ENCODE measurements at places on chromosomes 7 and 10.

DNA sequence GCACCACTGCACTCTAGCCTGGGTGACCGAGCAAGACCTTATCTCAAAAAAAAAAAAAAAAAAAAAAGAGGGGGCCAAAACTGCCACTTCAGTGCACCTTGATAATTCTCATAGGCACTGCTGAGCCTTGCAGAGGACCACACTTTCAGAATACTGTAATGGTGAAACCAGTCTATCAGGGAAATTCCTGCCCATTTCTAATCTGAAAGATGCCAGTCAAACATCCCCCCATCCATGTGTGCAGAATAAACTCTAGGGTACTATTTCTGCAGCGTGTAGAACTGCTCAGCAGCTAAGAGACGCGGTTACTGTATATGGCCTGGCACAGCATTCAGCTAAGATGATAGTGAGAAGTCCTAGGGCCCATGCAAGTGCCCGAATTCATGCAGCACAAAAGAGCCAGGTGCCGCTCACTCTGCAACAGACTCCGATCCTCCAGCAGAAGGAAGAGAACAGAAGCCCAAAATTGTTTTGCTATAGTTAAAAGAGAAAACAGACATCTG, 286.8 kb upstream of the KLF14 start:
- no peak for DNase-seq

GRCh38 chr7:137454246-137454724, 110.8 kb upstream of the PTN start:
- DNase-seq: peak; percentile 51

DNA sequence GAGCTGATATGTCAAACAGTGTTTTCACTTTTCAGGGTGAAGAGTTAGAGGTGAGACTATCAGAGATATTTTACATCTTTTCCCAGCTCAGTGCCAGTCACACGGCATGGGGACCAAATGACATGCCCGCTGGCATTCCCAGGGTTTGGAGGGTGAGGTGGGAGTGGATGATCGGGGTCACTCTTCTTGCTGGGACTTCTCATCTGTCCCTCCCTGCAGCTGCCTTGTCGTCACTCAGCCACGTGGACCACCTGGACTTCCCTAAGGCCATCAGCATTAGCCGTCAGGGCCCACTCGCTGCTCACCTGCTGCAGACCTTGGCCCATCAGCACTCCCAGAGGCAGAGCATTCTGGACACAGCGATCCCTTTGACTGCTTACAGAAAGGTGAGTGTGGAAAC, 301.8 kb downstream of the DNAJB6 start:
- no peak for DNase-seq

DNA sequence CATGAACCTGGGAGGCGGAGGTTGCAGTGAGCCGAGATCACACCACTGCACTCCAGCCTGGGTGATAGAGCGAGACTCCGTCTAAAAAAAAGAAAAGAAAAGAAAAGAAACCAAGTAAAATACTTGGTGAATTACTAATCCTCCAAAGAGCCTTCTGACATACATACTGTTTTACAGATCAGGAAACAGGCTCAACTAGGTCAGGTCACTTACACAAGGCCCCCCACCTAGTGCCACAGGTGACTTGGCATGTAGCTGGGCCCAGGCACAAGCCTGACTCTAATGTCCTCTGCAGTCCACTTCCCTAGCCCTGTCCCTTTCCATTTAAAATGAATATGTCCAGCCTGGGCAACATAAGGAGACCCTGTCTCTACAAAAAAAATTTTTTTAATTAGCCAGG, 157.0 kb downstream of the TPST1 start:
- DNase-seq: no peak

DNA sequence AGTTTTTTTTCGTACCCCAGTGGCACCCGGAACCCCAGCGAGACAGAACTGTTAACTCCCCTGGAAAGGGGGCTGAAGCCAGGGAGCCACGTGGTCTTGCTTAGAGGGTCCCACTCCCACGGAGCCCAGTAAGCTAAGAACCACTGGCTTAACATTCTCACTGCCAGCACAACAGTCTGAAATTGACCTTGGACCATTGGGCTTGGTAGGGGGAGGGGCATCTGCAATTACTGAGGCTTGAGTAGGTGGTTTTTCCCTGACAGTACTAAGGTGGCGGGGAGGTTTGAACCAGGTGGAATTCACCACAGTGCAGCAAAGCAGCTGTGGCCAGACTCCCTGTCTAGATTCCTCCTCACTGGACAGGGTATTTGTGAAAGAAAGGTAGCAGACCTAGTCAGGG, 196.5 kb downstream of the ADK start:
- DNase-seq: no peak

GRCh38 chr7:5212633-5213285, 22.7 kb downstream of the WIPI2 start:
- DNase-seq: no peak

GRCh38 chr7:79451580-79451979, 1.9 kb downstream of the MAGI2 start:
- no peak for DNase-seq

DNA sequence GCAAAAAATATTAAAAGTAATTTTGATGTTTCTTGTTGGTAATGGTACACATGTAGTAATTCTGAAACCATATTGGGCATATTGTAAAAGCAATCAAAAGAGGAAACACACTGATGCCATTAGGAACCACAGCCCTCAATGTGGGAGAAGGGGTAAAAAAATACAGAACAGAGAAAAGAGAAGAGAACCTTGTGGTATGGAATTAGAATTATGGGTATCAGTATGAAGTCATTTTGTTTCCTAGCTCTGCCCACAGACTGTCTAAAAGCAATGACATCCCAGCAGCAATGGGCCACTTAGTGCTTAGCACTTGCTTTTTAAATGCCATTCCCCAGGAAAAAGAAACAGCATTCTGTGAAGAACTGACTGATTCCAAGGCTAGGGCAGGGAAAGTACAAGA, 61.5 kb downstream of the CPVL start:
- DNase-seq: no peak

- no peak for DNase-seq
Measured at GRCh38 chr7:43022008-43022407, 89.8 kb downstream of the MRPL32 start.
